ENCODE measurements at places on chromosomes 6 and 20.

DNA sequence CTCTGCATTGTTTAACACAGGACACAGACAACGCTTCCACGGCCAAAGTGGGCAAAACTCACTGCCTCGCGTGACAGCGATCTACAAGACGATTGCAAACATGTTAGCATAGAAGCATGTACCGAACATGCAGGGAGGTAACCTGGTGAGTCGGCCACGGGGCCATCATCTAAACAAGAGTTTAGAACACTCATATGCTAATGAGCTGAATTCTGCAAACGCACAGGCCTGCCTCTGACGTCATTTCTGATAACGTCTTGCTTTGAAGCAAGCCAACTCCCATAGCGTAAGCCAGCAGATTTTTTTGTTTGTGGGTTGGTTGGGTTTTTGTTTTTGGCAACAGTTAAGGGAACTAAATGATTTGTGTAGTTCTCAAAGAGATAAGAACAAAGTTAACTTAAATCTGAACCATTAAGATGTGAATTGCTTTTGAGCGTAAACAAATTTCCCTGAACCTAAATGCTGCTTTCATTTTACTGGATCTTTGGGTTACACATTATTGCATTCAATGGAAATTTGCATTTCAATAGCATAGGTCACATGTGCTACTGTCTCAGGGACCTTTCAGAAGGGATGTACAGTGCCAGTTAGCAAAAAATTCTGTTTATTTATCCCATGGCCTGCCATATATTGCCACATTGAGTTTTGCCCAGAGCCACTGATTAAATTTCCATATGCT is 184.5 kb upstream of the PDE10A start:
- DNase-seq: no peak

- no peak for DNase-seq
Observed at GRCh38 chr20:3998998-3999397, 16.4 kb downstream of the RNF24 start.

DNA sequence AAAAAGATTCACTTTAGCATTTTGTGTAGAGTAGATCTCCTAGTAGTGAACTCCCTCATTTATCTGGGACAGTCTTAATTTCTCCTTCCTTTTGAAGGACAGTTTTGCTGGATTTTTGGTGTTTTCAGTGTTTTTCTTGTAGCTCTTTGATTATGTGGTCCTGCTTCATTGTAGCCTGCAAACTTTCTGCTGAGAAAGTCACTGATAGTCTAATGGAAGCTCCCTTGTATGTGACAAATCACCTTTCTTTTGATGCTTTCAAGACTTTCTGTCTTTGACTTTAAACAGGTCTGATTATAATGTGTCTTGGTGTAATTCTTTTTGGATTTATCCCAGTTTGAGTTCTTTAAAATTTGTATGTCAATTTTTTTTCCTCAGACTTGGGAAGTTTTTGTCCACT is 86.1 kb downstream of the FAM83B start:
- DNase-seq: no peak

DNA sequence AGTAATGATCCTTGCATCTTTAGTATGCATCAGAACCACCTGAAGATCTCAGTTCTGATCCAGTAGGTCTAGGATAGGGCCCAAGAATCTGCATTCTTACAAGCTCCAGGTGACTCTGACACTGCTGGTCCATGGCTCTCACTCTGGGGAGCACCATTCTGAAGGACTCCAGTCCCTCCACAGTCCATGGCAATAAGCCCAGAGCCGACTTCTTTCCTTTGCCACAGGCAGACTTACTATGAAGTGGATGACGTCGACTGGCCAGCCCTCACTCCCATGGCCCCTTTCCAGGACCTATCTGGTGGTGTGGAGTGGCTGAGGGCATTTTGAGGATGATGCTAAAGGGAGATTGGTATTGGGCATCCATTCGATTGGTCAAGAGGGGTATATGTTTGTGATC is 21.8 kb upstream of the LY86 start:
- DNase-seq: no peak

DNA sequence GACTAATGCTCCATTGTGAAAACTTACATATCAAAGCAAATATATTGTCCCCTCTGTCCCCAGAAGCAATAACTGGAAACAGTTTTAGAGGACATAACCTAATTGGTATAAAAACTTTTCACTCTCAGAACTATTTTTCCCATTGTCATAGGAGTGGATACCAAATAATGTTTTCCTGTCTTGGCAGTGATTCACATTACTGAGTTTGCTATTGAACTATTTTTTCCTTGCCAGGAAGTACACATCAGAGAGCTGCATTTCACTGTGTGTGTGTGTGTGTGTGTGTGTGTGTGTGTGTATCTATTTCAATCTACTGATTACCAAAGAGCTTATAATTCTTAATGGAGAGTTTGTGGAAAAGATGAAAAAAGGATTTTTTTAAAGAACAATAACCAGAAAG is 45.4 kb downstream of the AKAP12 start:
- no peak for DNase-seq

GRCh38 chr6:169324086-169324485 is 70.4 kb upstream of the THBS2 start:
- DNase-seq: no peak

DNA sequence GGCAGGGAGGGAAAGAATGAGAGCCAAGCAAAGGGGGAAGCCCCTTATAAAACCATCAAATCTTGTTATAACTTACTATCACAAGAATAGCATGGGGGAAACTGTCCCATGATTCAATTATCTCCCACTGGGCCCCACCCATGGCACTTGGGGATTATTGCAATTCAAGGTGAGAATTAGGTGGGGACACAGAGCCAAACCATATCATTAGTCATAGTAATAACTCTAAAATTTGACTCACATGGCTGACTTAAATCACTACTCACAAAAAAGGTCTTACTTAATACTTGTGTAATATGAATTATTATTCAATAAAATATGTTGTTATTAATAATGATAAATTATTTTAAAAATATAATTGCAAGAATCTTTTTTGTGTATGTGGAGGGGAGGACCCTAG is 178.1 kb upstream of the TCF21 start:
- DNase-seq: no peak

- no peak for DNase-seq
Observed at GRCh38 chr6:41439524-41440418, 104.4 kb downstream of the NCR2 start.

All from caudate nucleus (tissue), 63 donors.